ENCODE measurements at places on chromosomes 7 and 10.

GRCh38 chr7:131294553-131294952 is 33.1 kb upstream of the MKLN1 start:
- no peak for DNase-seq

GRCh38 chr10:46255801-46256747 is 30.7 kb upstream of the ANTXRL start:
- DNase-seq = peak; percentile 1

DNA sequence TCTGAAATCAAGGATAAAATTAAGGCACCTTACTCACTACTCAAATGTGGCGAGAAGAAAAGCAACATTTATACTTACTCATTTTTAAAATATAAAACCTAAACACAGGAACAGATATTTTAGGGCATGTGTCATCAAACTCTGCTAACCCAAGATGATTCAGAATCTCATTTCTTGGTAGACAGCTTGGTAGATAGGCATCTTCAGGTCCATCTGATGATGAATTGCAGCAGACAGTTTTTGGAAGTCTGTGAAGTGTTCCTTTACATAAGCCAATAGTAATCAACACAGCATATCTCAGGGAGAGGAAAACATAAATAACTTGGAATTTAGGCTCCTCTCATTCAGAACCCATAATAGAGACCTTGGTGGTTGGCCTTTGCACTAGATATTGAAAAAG is 3.4 kb downstream of the HIPK2 start:
- DNase-seq = no peak

- no peak for DNase-seq
Measured at GRCh38 chr10:8102708-8103401, 48.4 kb downstream of the GATA3 start.

DNA sequence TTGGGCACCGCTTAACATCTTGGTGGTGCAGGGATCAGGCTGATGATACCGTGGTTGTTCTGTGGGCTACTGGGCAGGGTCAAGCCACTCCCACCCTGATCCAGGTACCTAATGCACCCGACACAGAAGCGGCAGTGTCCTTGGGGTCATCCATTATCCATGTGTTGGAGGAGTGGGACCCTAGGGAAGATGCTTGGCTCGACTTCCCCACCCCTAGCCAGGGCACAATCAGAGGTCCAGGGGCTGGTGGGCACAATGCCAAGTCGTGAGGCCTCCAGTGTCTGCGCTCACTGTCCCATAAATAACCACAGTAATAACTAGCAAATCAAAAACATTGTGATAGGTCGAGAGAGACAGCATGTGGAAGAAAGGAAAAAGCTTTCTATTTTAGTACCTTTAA is 37.7 kb downstream of the HTRA1 start:
- DNase-seq = no peak

- no peak for DNase-seq
Measured at GRCh38 chr10:57822965-57823364, 444.7 kb downstream of the IPMK start.

- DNase-seq = peak; percentile 10
Measured at GRCh38 chr7:22357311-22358175, 589 bp upstream of the RAPGEF5 start.

- no peak for DNase-seq
Measured at GRCh38 chr7:36523371-36524101, 133.9 kb downstream of the ANLN start.

- no peak for DNase-seq
Measured at GRCh38 chr7:135448753-135449152, 61.1 kb downstream of the CNOT4 start.

GRCh38 chr10:125575843-125576242 is 107.1 kb downstream of the TEX36 start:
- no peak for DNase-seq

DNA sequence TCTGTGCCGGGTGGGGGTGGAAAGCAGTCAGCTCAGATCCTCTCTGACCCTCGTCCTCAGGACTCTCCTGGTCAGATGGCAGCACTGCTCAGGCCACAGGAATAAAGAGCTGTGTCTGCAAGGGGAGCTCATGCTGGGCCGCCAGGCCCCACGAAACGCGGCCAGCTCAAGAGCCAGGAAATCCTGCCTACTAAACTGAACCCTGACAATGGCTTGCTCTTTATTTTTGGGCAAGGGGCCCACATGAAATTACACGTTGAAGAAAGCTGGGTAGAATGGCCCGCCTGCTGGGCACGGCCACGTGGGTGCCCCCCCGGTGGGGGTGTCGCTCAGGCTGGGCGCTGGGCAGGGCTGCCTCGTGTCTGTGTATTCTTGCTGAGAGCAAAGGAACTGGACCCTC is 103.0 kb downstream of the ITIH5 start:
- DNase-seq = no peak

GRCh38 chr10:114346176-114347031 is 57.9 kb downstream of the AFAP1L2 start:
- DNase-seq = no peak

GRCh38 chr7:139118805-139119485 is 9.4 kb upstream of the ZC3HAV1 start:
- DNase-seq = peak; percentile 94

- DNase-seq = no peak
Measured at GRCh38 chr7:43302773-43303460, 190.5 kb downstream of the HECW1 start.

GRCh38 chr10:99341860-99342490 is 12.8 kb downstream of the CNNM1 start:
- DNase-seq = no peak

DNA sequence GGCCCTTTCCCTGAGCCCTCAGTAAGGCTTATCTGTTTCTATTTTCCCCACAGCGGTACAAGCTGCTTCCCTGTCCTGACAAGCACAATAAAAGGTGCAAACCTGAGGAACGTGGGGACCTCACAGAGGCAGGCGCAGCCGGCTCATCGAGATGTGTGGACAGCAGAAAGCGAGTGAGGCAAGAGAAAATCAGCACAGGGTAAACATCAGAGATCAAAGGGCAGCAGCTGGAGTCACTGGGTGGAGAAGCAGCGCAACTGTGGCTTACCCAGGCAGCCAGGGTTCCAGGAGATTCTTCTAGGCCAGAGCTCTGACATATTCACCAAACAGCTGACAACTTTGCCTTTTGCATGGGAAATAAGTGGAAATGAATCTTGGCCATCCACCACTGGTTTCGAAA is 212.6 kb downstream of the WDR11 start:
- no peak for DNase-seq

DNA sequence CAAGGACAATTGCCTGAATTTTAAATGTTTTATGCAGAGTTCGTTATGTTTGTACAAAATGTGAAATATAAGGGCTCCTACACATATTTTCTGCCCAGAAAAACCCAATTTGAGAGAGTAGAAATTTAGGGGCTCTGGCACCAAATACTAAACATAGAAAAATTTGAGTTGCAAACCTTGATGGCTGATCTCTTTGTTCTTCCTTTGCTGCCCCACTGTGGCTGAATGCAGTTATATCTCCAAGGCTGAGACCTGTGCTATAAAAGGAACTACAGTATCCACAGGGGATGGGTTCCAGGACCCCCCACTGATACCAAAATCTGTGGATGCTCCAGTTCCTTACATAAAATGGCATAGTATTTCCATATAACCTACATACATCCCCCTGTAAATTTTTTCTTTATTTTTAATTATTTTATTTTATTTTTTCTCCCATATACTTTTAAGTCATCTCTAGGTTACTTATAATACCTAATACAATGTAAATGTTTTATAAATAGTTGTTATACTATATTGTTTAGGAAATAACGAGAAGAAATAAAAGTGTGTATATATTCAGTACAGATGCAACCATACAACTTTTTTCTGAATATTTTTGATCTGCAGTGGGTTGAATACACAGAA is 22.5 kb downstream of the CFAP43 start:
- DNase-seq = peak; percentile 22

DNA sequence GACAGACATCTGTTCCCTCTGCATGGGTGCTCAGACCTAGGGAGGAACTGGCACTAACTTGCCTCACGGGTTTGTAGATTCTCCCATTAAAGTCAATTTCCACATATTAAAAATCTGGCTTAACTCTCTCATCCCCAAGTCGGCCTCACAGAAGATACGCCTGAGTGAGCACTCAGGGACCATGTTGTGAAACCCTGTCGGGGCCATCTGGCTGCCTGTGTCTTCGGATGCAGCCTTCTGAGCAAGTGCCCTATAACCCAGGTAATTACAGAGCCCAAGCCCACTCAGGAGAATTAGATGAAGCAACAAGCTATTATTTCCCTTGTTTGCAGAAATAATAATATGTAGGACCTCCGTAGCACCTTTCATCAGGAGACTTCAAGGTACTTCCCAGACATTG is 219.3 kb upstream of the GLI3 start:
- no peak for DNase-seq

GRCh38 chr10:123970207-123970926 is 78.8 kb upstream of the CPXM2 start:
- peak; percentile 11 for DNase-seq

- no peak for DNase-seq
Measured at GRCh38 chr7:134505856-134506255, 21.5 kb upstream of the AKR1B10 start.

- DNase-seq = peak; percentile 9
Measured at GRCh38 chr7:74371381-74372341, 82.0 kb upstream of the GTF2IRD1 start.

DNA sequence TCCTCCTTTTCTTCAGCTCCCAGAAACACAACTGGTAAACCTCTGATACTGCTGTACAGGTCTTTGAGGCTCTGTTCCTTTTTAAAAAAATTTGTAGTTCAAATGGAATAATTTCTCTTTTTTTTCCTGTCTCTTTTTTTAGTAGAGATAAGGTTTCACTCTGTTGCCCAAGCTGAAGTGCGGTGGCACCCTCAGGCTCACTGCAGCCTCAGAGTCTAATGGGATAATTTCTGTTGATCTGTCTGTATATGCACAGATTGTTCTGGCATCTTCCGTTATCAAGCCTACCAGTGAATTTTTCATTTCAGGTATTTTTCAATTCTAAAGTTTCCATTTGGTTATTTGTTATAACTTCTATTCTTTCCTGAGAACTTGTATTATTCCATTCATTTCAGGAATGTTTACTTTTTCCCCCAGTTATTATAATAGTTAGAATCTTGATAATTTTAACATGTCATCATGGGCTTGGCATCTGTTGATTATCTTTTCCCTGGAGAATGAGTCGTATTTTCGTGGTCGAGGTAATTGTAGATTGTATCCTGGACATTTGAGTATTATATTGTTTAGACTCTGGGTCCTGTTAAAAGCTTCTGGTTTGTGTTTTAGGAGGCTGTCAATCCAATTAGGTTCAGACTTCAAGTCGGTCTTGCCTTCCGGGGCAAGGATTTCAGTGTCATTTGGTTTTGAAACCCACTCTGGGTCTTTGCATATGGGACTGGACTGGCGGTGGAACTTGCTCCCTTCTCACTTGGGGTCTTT is 24.5 kb downstream of the CRCP start:
- no peak for DNase-seq

- no peak for DNase-seq
Measured at GRCh38 chr7:138948403-138948802, 32.8 kb downstream of the KIAA1549 start.

DNA sequence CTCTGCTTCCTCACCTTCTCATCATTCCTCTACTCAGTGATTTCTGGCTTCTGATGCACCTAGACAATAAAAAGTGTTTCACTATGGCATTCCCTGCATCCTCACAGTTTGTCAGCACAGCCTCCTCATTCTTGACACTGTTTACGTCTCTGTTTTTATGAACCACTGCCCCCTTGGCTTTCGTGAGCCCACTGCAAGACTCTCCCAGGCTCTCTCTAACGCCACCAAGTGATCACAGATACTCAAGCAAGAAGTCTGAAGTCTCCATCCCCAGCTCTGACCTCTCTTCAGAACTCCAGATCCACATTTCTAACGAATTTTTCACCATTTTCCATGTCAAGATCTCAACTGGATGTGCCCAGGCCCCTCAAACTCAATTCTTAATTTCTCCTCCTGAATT is 8.9 kb downstream of the SLC16A9 start:
- DNase-seq = no peak

GRCh38 chr10:35327790-35328403 is 8.4 kb upstream of the CCNY start:
- no peak for DNase-seq

DNA sequence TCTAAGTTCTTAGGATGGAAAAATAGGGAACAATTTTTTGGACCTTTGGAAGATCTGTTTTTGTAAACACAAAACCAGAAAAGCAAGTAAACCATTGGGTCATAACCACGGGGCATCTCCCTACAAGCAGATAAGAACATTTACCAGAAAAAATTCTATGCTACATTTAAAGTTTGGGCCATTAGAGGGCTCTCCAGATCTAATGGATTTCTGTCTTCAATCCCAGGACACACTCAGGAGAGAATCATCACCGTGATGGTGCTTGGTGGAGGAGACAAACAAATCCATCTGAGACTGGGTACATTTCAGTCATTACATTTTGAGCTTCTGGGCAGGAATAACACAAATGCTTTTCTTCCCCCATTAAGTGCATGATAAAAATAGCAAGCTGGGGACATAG is 178.4 kb upstream of the TARP start:
- DNase-seq = peak; percentile 6

DNA sequence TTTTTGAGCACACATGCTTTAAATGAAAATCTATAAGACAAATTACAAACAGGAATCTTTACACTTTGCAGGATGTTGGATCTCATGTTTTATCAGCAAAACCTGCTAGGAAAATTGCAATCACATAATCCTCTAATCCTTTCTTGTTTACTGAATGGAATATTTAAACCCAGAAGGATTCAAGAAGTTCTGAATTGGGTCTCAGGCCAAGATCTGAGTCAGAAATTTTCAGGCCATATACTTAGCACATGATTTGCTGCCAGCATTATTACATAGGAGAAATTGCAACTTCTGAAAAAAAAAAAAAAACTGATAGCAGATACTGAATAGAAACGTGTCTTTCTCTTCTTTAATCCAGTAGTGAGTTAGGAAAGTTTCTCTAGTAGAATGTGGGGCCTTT is 1005.3 kb upstream of the POT1 start:
- no peak for DNase-seq

DNA sequence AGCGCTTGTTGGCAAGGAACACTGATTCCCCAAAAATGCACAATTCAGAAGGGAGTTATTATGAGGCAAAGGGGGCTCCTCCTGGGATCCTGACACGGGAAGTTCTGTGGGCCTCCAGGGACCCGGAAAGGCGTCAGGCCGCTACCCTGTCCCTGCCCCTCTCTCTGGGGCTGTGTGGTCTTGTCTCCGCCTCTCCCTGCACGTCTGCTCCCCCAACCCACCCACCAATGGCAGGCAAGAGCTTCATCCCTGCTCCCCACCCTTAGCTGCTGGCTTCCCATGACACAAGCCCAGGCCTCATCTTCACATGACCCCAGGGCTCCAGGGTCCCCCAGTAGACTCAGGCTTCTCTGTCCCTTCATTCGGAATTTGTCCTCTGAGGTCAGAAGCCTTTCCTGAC is 31.0 kb upstream of the ADRB1 start:
- DNase-seq = no peak

Measured in DMS79 treated with DMSO at 0.1 percent for 48 hours (cell line).